ENCODE measurements at places on chromosomes 11 and 22.

GRCh38 chr22:20037419-20037818 lies 16.5 kb downstream of the TANGO2 start:
- peak; percentile 71 for DNase-seq

DNA sequence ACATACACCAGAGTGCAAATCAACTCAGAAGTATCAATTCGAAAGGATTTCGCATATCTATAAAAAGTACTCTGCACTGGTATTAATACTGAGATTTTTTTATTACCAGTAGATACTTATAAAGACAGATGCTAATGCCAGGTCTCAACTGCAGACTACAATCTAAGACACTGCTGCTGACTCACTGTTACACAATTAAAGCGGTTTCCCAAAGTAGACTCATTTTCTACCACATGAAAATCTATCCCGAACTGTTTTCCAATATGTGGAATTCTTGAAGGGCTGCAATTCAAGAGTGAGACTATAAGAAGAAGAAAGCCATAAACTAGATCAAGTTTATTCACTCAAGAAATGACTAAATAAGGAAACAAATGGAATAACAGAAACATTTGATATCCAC lies 57.2 kb upstream of the ARHGAP32 start:
- no peak for DNase-seq

GRCh38 chr11:133621611-133622010 lies 89.3 kb upstream of the OPCML start:
- no peak for DNase-seq

GRCh38 chr11:7714786-7715185 lies 8.5 kb upstream of the OVCH2 start:
- DNase-seq, result no peak

DNA sequence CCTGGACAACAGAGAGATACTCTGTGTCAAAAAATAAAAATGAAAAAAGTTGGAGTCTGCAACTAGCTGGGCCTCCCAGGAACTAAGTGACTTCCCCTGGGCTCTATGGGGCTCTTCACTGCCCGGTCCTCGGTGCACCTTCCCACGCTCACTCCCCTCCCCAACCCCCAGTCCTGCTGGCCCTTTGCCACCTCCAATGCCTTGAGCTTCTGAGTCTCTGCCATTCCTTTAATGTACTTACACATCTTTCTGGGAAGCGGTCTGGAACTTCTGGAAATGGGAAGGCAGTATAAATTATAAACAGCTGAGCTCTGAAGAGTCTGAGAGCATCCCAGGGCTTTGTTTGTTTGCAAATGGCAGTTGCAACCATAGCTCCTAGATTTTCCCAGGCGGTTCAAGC lies 5.9 kb upstream of the BATF2 start:
- DNase-seq, result no peak

GRCh38 chr11:42315267-42315666 lies 855.8 kb upstream of the LRRC4C start:
- no peak for DNase-seq

GRCh38 chr22:36486619-36487384 lies 5.4 kb upstream of the TXN2 start:
- peak; percentile 71 for DNase-seq

DNA sequence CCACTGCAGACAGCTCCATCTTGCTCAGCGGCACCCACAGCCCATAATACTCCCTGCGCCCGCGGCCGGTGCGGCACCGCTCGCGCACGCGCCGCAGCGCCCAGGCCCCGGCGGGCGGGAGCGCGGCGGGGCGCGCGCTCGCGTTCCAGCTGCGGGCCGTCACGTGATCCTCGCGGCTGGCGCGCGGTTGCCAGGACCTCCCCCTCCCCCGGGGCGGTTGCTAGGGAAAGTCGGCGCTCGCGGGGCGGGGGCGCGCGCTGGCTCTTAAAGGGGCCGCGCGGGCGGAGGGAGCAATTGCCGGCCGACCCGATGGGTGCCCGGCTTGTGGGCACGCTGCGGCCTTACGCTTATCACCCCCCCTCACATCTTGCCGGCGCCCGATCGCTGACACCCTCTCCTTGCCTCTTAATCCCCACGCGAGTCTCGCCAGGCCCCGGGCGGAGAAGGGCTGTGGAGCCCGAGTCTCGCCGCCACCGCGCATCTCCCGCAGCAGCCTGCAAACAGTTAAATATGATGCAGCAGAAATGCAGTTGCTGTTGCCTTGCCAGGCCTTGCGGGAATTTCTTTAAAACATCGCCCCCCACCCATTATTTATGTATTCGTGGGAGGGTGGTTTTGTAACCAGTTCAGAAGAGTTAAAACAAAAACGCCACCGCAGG lies at the start of gene CBX6:
Gene CBX6 (minus strand): TSS at position 45 of the 659 bp plus-strand sequence. CDS start 26 bp downstream, at position 19.
- peak; percentile 87 for DNase-seq

DNA sequence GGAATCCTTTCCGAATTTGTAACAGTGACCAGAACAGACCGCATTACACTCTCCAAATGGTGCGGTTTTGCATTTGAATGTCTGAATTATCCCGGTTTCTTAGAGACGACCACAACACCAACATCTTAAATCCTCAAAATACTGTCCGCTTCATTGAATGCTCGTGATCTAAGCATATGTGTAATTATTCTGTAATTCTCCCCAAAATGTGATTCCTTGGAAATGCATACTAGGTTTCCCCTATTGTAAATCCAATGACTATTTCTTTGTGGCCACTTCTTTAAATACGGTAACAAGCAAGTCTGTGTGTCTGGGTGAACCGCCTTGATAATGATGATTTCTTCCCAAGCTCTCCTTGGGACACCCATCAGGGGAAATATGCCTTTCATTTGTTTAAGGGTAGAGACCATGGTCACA lies 87.3 kb upstream of the DBX1 start:
- no peak for DNase-seq

DNA sequence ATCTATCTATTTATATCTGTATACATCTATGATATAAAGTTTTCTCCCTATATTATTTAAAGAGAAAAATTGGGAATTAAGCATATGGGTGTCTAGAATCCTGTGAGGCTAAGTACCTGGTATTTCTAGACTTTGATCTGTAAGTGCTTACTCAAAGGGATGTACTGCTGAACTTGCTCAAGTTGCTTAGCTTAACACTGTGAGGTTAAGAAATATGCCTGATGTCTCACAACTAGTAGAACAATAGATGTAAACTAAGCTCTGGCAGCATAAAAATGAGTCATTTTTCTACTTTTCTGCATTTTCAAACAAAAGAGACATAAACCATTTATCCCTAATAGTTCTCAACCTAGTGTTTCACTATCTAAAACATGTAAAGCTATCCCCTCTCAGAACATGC lies 744.4 kb upstream of the ANO3 start:
- DNase-seq, result no peak

DNA sequence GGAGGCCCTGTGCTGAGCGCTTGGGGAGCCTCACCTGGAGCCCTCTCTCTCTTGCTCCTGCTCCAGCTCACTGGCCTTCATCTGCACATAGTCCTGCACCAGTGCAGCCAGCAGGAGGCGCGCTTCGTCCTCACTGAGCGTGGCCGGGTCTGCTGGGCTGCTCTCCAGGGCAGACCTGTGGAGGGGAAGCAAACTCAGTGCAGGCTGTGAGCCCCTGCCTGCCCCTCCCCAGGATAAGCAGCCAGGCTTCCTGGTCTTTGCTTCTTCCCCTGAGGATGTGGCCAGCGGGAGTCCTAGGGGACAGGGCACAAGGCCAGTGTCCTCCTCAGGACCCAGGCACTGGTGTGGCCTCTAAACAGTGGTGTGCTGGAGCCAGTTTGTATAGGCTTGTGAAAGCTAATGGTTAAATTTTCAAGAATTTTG lies 2.2 kb downstream of the CALCA start:
- DNase-seq, result no peak

DNA sequence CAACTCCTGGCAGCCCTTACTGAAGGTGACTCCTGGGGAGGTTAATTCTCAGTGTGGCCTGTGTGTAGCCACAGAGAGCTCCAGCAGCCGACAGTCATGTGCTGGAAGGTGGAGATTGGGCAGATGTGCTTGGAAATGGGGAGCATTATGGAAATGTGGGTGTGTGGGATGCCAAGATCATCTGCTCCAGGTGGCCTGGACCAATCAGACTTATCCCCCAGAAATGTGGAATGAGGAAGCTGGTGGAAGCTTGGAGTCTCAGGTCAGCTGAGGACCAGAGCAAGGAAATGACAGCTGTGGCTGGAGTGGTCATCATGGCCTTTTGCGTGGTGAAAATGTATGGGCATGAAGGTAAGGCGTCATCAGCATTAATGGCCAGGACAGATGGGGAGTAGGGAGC lies 234.0 kb downstream of the MIAT start:
- no peak for DNase-seq

DNA sequence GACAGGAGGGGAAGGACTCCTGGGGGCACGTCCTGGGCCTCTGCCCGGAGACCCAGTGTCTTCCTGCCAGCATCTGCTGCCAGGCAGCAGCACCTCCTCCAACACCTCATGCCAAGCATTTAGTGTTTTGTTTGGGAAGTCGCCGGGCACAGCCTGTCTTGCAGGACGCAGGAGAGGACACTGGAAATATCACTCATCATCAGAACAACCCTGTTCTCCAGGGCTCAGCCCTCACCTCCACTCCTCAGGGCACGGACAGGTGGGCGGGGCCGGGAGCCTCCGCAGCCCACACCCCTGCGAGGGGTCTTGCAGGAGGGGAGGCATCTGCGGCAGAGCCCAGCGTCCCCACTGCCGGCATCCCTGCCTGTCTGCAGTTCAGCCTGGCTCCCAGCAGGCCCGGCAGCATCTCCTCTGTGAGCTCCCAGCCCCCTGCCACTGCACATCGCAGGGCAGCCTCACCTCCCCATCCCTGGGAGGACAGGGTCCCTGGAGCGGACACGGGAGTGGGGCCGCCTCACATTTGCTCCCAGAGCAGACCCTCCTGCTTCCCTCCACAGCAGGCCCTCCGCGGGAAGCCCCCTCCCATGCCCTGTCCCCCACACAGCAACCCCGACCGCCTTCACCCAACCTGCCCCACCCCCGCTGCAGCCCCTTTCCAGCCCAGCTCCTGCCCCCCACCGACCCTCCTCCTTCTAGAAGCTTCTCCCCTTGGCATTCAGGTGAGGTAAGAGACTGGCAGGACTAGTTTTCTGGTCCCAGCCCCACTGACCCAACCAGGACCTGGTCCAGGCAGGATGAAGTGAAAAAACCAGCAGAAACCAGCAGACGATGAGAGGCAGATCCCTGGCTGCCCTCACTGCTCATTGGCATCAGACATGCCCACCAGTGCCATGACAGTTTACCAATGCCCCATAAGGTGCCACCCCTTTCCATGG lies 72.7 kb downstream of the BRD1 start:
- no peak for DNase-seq

DNA sequence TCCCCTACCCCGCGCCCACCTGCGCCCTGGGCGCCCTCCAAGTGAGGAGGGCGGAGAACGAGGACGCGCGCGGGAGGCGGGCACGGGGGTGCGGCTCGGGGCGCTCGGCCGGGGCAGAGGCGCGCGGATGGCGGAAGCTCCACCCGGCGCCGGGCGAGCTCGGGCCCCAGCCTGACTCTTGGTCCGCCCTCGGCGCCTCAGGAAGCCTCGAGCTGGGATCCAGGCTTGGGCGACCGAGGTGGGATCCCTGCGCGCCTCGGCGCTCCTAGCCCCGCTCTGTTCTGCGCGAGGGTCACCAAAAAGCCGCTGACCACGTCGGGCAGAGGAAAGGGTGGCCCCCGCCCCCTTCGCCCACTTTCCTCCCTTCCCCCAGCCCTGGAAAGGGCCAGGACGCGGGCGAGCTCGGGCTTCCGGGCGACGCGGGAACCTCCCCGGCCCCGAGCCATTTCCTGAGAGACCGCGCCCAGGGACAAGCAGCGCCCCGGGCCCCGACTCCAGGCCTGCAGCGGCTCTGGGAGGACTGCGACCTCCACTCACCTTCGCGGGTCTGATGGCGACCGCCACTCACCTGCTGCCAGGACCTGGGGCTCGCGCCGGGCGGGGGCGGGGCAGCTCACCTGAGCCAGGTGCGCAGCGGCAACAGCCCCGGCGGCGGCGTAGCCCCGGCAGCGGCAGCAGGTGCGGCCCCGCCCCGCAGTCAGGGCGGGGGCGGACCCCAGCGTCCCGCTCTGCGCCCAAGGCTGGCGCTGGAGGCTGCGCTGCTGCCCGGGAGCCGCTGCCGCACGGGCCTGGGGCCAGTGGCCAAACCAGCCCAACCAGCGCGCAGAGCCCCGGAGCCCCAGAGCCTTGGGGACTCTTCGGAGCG lies 2.2 kb upstream of the SIGIRR start:
- peak; percentile 38 for DNase-seq

- peak; percentile 92 for DNase-seq
Observed at GRCh38 chr22:41446639-41447434, at the start of gene TOB2. Gene TOB2, minus strand, starts transcription at chr22:41446801. Its CDS starts 9,456 bp downstream, at chr22:41437345.

- no peak for DNase-seq
Observed at GRCh38 chr11:6270584-6271246, 11.1 kb downstream of the CCKBR start.

DNA sequence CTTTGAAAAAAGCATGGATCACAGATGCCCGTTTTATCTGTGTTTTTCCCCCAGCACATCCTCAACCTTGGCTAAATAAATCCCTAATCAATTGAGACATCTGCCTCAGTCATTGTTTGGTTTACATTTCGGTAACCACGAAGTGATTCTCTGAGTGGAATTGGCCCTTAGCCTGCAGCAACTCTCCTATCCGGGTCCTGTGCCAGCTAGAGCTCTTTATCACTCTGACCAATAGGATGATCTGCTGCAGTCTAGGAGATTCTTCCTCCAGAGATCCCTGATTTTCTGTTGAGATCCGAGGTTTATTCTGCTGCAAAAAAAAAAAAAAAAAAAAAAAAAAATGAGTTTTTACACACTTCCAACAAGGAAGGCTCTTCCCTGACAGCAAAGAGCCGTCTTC lies 137.3 kb downstream of the KCNA4 start:
- DNase-seq, result no peak

GRCh38 chr11:87438416-87438815 lies 400.7 kb downstream of the TMEM135 start:
- DNase-seq, result no peak

- DNase-seq, result no peak
Observed at GRCh38 chr11:28269586-28269985, 161.4 kb downstream of the METTL15 start.

- no peak for DNase-seq
Observed at GRCh38 chr11:12689029-12689755, 15.0 kb downstream of the TEAD1 start.

DNA sequence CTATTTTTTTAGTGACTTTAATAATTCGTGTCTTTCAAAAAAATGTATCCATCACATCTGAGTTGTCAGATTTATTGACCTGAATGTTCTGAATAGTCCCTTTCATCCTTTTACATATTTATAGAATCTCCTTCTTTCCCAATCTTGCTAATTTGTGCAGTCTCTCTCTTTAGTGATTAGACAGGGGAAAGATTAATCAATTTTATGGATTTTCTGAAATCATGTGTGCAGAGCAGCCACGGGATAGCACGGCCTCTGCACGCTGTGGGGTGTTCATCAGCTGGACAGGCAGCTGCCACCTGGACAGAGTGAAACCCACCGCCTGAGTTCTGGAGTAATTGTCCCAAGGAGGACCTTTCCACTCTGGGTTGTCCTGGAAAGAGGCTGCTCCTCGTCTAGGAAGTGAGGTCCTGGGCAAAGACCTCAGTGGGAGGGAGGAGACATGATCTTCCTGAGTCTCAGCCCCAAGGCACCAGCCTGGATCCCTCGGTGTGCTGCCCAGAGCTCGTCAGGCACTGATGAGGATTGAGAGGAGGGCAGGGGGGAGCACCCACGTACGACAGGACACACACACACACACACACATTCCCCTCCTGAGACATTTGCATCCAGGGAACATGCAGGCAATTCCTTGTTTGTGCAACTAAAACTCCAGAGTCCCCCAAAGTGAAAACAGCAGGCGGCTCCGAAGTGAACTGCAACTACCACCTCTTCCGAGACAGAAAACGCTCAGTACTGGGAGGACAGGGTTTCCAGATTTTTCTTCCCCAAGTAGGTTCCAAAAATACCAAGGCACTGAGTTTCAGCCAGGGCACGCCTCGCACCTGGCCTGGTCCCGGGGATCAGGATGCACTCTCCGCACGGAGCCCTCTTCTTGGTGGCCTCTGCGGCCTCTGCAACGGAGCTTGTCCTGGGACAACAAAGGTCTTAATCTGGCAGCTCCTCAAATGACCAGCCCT lies 22.5 kb upstream of the KRTAP5-6 start:
- no peak for DNase-seq

Data from Kasumi-1 (cell line).